ENCODE measurements at places on chromosomes 12 and 14.

GRCh38 chr12:52255926-52256583 lies 18.4 kb upstream of the KRT86 start:
- DNase-seq = no peak

DNA sequence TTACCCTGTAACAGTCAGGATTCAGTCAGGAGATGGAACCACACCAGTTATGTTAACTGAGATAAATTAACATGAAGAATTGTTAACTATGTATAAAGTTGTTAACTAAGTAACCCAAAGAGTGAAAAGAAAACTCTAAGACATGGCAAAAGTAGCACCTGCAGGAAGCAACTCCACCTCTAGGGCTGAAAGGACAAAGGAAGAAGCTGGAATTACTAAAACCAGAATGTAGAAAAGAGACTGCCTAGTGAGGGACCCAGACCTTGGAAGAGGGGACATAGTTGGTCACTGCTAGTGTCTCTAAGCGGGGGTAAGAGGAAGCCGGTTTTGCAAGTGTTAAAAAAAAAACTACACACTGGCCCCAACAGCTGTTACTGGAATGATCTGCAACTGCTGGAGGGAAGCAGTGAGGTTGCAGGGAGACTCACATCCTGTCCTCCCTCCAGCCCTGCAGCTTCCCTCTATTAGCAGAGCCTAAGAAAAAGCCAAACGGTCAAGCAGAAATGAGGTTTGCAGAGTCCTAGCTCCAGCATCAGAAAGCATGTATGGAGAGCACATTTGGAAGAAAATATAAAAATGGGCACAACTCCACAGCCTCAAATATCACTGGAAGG lies 39.8 kb downstream of the GPR135 start:
- no peak for DNase-seq

DNA sequence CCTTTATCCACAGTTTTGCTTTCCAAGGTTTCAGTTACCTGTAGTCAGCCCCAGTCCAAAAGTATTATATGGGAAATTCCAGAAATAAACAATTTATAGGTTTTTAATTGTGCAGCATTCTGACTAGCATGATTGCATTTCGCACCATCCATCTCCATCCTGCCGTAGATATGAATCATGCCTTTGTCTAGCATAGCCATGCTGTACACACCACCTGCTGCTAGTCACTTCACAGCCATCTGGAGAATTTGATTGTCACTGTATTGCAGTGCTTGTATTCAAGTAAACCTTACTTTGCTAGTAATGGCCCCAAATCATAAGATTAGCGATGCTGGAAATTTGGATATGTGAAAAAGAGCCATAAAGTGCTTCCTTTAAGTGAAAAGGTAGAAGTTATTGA lies 36.0 kb downstream of the MUCL1 start:
- DNase-seq = no peak

DNA sequence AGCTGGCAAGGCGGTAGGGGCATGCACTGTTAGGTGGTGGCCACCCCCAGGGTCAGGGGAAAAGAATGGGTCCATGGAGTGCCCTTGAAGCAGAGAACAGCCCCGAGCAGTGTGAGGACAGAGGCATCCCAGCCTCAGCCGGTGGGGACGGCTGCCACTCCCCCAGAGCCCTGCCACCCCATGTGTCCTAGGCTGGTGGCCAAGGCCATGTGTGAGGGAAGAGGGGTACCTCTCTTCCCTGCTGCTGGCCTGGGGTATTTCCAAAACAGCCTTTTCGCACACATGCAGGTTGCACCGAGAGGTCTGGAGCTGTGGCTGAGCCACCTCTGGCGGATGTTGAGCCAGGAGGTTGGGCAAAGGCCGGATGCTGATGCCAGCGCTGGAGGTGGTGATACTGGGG lies 19.9 kb downstream of the RFLNA start:
- no peak for DNase-seq

DNA sequence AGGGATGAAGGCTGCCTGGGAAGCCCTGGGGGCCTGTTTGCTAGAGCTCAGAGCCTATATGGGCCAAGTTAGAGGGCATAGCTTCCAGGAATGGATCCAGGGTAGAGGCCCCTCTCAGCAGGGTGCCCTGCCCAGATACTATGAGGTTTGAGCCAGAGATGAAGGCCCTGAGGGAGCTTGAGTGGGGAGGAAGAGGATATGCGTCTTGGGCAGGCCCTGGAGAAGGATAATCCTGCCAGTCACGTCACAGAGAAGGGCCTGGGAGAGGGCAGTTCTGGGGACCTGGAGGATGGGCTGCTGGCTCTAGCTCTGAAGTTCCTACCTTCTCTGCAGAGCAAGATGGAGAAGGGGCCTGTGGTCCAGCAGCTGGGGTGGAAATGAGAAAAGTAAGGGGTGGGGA lies 5.9 kb upstream of the CACNB3 start:
- no peak for DNase-seq

DNA sequence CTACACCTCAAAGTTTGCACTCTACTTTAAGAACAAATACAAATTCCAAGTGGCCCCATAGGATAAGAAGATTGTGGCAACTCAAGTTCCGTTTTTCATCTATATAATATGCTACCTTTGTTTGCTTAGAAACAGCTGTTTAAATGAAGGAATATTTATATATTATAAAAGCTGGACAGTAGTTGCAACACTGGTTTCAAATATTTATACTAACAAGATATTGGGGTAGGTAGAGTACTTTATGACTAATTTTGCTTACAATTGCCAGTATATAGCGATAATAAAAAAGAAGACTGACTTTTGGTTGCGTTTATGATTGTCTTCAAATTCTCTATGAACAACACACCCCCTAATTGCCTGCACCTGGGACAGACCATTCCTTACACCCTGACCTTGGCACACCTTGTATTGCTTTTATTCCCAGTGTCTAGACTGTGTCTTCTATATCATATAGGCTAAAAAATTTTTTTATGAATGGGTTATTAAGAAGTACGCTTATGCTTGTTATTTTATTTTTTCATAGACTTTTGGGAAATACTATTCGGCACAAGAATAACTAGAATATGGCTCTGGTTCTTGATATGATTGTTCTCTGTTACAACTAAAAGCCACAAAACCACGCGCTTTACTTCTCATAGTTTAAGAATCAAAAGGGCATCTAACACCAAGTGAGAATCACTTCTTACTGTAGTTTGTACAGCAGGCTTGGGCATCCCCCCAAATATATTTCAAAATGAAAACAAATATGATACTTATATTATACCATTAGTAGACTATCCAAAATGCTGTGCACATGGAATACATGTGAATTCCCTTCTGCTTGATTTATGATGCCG lies 455.4 kb upstream of the DCN start:
- DNase-seq = no peak

DNA sequence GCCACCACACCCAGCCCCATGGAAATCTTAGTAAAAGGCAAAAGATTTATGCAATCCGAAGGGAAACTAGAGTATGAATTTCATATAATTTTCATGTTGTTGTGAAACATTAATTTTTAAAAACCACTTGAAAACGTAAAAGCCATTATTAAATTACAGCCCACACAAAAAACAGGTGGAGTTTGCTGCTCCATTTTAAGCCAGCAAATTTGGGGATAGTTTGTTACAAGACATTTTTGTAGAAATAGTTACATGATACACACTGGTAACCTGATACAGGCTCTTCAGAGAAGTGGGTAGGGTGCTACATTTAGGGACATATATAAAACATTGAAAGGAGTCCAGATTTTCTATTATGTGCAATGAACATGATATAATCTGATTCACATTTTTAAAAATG lies 17.6 kb downstream of the GNPTAB start:
- DNase-seq = no peak

All from hypothalamus (tissue), 51 donors.